ENCODE measurements at places on chromosomes 11 and 22.

GRCh38 chr22:38350444-38351359 is 33.5 kb upstream of the CSNK1E start:
- DNase-seq: no peak

GRCh38 chr11:64400102-64400501 is 41.1 kb downstream of the RPS6KA4 start:
- no peak for DNase-seq

GRCh38 chr11:72573855-72574445 is 100.3 kb downstream of the PDE2A start:
- DNase-seq: no peak

DNA sequence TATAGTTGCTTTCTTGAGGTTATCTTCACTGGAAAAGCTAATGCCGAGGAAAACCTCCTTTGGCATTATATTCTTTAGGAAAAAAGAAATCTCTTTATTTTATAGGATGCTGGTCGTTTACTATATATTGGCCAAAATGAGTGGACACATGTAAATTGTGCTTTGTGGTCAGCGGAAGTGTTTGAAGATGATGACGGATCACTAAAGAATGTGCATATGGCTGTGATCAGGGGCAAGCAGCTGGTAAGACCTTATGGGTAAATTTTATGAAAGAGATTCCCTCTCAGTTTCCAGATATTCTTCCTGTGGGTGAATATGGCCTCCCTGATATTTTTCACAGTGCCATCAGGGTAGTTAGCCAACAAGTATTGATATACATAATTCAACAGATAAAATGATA is 29.4 kb upstream of the TTC36 start:
- DNase-seq: no peak

GRCh38 chr11:65886826-65887722 is 1.2 kb downstream of the FIBP start:
- no peak for DNase-seq

DNA sequence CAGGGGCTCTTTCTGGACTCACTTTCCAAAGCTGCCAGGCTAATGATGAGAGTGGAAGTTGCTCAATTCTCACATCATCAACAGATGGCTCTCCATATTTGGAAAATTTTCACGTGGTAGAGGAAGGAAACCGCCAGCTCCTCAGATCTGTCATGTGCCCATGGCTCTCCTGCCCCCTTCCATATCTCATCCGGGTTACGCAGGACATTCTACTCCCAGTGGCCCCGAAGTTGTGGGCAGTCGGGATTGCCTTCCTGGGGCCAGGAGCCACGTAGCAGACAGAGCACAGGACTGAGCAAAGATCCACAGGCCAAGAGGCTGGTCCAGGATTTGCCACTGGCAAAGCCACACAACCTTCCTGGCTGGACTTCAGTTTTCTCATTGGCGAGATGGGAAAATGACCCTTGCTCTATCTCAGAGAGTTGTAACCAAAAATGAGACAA is 38.8 kb downstream of the RPUSD4 start:
- no peak for DNase-seq

- no peak for DNase-seq
Observed at GRCh38 chr11:70304208-70304603, 33.7 kb downstream of the PPFIA1 start.

DNA sequence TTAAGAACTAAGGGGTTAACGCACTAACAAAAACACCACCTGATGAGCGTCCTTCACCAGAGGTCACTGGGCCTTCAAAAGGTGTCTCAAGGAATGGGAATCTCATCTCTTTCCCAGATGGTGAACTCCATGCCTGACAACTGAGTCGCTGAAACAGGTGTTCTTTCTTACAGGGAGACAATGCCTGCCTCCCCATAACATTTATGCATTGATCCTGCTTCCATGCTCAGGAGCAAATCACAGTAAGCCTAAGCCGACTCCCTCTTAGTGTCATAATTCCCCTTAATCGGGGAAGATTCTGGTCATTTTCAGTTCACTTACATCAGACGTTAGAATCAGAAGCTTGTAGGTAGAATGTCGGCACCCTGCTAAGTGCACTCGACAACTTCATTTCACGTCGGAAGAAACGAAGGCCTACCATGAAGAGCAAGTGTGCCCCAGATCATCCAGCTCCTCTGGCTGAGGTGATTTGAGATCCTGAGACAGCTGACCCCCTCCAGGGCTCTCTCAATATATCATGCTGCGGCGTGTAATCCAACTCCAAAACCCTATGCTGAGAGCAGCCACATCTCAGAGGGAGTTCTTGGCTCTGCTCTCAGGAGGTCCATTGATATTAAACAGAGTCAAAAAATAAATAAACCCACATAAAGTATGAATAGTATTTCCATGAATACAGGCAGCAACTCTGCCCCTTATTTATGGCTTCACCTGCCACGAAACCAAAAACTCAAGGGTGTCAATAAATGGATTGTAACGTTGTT is 163.1 kb downstream of the LARGE1 start:
- DNase-seq: no peak

- no peak for DNase-seq
Observed at GRCh38 chr11:26276798-26277424, 55.0 kb upstream of the ANO3 start.

DNA sequence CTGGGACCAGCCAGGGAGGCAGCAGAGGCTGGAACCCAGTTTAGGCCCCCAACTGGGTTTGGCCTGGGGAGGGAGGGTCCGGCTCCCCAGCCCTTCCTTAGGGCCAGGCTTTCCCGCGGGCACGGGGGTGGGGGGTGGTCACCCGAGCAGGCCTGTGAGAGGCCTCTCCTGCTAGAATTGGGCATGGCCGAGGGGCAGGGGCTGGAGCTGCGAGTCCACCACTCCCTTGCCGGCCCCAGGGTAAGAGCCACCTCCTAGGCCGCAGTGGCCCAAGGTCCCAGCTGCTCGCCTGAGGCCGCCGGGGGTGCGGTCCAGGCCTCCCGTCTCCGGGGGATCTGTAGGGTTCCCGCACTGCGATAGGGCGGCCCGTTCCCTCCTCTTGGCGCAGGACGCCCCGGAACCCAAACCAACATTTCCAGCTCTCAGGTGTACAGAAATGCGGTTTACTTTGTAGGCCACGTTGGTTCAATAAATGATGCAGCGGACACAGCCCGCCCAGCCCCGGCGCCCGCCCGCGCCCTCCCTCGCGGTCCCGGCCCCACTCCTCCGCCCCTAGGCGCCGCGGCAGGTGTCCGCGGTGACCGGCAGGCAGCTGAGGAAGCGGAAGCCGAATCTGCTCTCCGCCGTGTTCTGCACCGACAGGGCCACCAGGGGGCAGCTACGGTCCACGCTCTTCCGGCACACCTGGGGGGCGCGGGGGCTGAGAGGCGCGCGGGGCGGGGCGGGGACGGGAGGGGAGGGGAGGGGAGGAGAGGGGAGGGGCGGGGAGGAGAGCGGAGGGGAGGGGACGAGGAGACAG is 5.9 kb downstream of the LMNTD2 start:
- peak; percentile 49 for DNase-seq

DNA sequence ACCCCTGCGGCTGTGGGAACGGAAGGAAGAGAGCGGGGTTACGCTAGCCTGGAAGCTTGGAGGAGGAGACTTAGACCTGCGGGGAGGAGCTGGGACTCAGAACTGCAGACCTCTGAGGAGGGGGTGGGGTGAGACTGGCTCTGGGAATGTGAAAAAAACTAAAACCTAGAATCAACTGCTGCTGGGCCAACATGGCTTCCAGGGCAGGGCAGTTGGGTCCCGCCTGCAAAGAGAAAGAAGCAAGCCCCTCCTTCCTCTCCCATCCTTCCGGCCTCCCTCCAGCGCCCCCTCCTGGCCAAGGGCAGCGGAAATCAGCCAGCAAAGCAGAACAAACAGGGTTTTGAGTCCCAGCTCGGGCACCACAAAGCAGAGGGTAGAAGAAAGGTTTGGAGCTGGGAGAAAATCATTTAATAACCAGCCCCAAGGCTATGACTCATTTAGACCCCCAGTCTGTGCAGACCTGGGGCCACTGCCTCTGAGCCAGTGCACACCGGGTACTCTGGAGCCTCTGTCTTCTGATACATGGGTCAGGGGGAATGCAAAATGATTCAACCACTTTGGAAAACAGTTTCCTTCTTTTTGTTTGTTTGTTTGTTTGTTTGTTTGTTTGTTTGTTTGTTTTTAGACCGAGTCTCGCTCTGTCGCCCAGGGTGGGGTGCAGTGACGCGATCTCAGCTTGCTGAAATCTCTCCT is 7.3 kb upstream of the NCF4 start:
- DNase-seq: peak; percentile 71

- DNase-seq: no peak
Observed at GRCh38 chr11:131446590-131447275, 76.3 kb downstream of the NTM start.

GRCh38 chr22:17235149-17235655 is 16.0 kb upstream of the ADA2 start:
- no peak for DNase-seq

GRCh38 chr11:10351765-10352641 is 47.1 kb downstream of the ADM start:
- no peak for DNase-seq

GRCh38 chr11:62088331-62088933 is 35.4 kb upstream of the INCENP start:
- no peak for DNase-seq

DNA sequence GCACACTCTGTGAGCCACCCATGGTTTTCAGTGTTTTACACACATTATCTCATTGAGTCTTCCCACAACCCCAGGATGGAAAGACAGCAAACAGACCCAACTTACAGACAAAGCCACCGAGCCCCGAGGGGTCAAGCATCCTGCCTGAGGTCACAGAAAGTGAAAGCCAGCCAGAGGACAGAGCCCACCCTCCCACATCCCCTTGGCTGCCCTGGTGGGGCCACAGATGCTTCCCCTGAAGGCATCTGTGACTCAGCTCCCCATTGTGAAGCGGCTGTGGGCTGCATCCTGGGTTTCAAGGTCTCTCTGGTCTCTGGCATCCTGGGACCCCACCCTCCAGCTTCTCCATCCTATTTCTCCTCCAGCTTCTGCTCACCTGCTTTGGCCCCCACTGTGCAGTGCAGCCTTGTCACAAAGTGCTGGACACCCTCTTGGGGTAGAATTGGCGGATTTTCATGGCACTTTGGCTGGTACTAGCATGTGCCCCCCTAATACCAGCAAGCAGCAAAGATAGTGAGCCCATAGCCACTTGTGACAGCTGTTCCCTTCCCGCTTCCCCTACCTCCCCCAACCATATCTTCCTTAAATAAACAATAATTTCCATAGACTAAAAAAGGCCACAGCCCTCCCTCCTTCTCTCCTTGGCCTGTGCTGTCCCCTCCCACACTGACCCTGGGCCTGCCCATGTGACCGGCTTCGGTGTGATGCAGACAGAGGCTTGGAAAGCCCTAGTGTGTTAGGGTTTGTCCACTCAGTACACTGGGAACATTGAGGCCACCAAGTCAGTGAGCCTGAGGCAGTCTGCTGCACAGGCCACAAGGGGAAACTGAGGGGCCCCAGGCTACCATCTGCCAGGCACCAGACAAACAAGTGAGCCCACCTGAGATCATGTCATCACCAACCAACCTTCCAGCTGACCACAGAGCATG is 53.9 kb upstream of the SHISAL1 start:
- no peak for DNase-seq

DNA sequence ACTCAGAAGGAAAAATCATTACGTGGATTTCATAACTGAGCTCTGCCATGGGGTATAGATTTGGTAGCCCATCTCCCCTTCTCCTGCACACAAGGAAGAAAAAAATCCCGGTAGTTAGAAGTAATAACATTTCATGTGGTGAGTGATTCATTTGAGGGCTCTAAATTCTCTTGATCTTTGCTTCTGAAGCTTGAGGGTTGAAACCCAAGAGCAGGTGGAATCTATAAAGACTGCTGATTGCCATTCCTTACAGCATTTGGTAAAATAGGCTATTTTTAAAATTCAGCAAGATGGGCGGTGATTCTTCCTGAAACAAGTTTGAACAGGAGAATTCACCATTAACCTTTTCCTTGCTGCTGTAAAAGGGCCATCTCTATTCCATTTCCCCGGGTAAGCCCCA is 266.1 kb downstream of the CADM1 start:
- DNase-seq: no peak

DNA sequence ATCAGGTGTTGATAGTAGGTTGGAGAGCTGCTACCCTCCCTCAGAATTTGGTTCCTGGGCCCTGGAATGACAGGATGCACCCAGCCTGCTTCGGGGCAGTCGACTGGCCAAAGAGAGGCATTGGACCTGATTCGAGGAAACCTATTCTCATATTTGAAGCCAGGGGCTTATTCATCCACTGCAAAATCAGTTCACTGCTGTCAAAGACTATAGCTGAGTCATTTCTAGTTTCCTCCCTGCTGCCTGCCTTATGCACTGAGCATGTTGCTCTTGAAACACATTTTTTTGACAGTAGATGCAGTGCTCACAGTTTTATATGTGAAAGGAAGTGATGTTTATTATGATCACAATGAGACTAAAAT is 565.4 kb downstream of the ETS1 start:
- no peak for DNase-seq

DNA sequence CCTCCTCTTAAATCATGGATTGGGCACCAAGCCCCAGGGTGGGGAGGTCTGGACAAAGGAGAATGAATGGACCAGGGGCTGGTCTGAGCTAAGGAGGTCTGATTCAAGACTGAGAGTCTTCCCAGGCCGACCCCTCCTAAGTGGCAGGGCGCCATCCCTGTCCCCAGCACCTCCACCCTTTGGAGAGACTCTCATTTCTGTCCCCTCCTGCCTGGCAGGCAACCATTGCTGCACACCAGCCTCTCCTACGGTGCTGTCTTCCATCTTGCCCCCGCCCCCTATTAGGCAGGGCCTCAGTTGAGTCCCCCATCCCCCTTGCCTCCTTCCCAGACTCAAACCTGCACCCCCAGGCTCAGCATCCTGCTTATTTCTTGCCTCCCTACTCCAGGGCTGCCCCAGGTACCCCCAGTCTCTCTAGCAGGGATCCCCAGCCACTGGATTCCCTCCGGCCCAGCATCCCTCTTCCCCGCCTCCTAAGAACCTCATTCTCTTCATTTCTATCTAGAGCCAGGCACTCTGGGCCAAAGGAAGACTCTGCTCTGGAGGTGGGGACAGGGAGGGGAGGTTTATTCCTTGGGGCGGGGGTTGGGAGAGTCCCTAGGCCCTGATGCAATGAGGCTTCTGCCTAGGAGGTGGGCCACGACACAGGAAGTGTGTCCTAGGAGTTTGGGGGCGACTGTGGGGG is 1.7 kb upstream of the RCOR2 start:
- no peak for DNase-seq

DNA sequence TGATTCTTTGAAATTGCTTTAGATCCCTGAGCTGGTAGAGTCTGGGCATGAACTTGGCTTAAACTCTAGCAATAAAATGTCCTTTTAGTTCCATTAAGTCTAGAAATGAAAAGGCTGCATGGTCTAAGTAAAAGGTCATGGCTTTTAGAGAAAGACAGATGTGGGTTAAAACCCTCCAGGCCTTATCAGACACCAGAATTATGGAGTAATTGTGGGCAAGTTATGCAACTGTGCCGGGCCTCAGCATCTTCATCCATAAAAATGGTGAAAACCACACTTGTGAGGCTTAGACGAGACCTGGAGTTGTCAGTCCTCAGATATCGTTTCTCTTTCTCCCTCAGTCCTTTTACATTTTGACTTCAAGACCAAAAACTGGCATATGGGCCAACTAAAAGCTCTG is 597.9 kb upstream of the KIRREL3 start:
- no peak for DNase-seq

DNA sequence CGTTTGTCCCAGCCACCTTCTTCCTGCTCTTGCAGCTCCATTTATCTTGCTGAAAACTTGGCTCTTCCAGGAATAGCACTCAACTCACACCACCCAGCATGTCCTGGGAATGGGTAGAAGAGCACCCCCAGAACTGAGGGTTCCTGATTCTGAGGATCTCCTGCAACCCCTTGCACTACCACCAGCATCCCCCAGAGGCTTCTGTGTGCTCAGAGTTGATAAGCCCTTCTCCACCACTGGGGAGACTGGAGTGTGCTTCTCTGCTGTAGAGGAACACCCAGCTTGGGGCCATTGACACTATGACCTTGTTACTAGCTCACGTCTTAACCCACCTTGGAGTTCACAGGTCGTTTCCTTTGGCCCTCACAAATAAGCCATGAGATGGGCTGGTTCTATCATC is 121.0 kb downstream of the GRIK4 start:
- no peak for DNase-seq

Data from stimulated activated CD8-positive, alpha-beta memory T cell treated with anti-CD3 and anti-CD28 coated beads, Interleukin-7, amount 100 ng/mL, for 1 hour (primary cell).